ENCODE measurements at places on chromosomes 3 and 15.

GRCh38 chr3:162719684-162720341 lies 1223.2 kb downstream of the OTOL1 start:
- peak; percentile 1 for DNase-seq

GRCh38 chr3:61530355-61530754 lies 31.0 kb upstream of the PTPRG start:
- DNase-seq: peak; percentile 33

- DNase-seq: no peak
Observed at GRCh38 chr15:101710806-101711205, 13.5 kb downstream of the TARS3 start.

GRCh38 chr15:52118969-52119749 lies 6.6 kb upstream of the BCL2L10 start:
- DNase-seq: no peak

DNA sequence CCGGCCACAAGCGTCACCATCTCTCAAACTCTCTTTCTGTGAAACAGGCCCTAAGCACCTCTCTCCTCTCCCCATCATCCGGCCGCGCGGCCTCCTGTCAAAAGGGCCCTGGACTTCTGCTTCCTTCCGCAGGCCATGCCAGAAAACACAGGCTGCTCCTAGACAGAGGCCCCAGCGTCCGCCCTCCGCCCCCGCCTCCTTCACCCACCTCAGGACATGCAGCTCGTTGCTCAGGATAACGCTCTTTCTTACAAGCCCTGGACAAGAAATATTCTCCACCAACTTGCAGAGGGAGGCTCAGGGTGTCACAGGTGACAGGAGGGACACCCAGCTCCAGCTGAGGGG lies 212.0 kb downstream of the XXYLT1 start:
- no peak for DNase-seq

GRCh38 chr3:171503817-171504216 lies 43.6 kb upstream of the TNIK start:
- DNase-seq: no peak
